Glutamatergic neuron (in vitro differentiated cells): ENCODE measurements at places on chromosomes 7 and 10. TPM values are rescaled to one million over a fixed set of nuclear protein-coding genes. Genes with fewer than 3 reads are reported as not detected.

DNA sequence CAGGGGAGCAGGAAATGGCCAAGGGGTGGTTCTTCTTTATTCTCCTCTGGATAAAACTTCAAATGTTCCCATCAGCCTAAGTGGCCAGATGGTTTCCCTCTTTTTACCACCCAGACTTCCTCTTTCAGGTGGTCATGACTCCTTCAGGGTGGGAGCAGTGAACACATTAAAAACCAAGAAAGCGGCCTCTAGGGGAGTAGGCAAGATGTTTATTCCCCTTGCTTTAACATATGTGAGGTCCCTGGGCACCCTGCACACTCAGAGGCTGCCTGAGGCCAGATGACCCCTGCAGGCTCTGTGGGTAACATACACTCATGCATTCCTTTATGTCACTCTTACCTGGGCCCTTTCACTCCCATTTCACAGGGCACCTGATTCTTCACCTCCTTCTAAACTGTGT, 357.4 kb downstream of the ABCA13 start:
- DNase-seq = no peak

DNA sequence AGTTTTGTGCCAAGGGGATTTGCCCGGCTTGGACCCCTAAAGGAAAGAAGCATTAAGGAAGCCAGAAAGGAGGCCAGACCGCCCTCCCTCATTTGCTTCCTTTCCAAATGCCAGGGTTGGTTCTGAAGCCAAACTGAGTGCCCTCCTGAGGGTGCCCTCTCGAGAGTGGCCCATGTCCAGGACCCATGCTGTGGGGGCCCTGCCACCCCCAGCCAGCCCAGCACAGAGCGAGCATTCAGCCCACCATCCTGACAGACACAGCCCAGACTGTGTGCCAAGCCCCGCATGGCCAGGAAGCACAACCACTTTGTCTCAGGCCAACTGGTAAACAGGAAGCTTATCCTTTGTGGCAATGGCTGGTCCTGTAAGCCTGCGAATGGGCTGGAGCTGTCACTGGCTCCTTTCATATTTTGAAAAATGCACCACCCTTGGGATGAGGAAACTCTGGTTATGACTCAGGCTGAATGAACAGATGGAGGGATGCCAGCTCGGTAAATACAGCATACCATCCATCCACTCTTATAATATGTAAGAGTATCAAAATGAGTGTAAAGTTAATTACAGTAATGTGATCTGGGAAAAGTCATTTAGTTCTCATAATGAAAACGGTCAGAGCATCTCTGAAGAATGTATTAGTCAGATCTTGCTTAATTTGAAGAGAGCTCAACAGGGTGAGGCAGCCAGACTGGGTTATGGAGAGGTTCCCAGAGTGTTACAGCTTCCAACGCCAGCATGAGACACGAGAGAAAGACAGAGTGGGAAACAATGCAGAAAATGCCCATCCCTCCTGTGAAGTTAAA, 65.0 kb downstream of the STK17A start:
- no peak for DNase-seq

GRID2IP gene
- total RNA-seq = 0.66 TPM

- DNase-seq = no peak
Observed at GRCh38 chr10:93941606-93942005, 47.8 kb downstream of the SLC35G1 start.

DNAJC12 gene
- total RNA-seq = 54.7 TPM

DNA sequence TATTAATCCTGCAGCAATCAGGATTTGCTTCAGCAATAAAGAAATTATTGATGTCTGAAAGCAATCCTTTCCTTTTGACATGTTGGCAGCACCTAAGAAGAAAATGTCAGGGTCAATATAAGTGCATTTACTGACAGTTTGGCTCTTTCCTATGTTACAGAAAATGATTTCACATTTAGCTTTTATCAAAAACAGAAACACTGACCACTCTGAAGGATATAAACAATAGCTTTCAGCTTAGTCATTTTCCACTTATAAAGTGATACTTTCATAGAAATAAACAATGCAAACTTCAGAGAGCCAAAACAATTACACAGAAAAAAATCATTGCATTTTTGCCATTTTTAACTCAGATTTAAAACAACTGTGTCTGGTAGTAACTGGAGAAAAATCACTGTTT, 325.6 kb upstream of the KAT6B start:
- no peak for DNase-seq

ZPBP gene
- total RNA-seq = not detected

- peak; percentile 40 for DNase-seq
Observed at GRCh38 chr7:126040114-126041045, 1110.8 kb upstream of the POT1 start.

DNA sequence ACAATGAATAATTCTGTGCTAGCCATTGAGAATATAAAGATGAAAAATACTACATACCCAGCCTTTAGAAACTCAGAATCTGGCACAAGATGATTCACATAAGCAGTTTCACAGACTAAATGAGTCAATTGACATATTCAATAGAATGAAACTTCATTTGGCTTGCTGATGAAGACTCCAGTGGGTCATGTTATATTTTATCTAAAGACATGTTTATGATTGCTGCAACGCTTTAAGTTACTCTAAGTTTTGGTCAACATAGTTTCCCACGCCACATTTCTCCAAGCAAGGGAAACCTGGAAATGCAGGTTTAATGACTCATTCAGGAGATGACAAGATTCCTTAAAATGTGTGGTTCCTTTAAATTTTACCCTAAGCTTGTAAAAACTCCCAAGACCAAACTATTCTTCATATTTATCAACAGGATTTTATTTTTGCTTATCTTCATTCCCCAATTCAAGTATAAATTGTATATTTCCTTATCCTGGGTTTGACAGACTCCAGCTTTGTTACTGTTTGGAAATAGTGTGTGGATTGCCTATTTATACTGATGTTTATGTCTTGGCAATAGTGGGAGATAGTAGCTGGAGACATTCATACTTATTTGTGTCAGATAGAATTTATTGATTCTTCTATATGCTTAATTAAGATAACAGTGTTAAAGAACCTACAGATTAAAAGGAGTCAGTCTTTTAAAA, 6.6 kb downstream of the SEMA3A start:
- no peak for DNase-seq
